ENCODE measurements at places on chromosomes 5 and 9. TPM values are rescaled to one million over a fixed set of nuclear protein-coding genes. Genes with fewer than 3 reads are reported as not detected.
A peak's percentile ranks its signal among the peaks of the same experiment; 100 is the strongest.

DNA sequence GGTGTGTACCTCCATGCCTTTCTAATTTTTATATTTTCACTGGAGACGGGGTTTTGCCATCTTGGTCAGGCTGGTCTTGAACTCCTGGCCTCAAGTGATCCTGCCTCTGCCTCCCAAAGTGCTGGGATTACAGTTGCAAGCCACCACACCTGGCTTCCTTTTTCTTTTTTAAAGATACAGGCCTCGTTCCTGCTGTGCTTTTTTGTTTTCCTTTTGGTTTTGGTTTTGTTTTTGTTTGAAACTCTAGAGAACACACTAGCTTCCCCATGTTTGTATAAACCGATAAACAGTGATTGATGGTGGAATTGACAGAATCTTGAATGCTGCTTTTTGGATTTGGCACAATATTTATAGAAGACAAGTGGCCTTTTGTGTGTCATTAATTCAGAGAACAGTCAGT, 1603.4 kb downstream of the MAT2B start:
- H3K4me1 ChIP-seq: no peaks in the 10 kb centered on the region
- H3K36me3 ChIP-seq: no peaks in the 10 kb centered on the region
- no peak for DNase-seq
- H3K27ac ChIP-seq: no peak overlapping the region

DNA sequence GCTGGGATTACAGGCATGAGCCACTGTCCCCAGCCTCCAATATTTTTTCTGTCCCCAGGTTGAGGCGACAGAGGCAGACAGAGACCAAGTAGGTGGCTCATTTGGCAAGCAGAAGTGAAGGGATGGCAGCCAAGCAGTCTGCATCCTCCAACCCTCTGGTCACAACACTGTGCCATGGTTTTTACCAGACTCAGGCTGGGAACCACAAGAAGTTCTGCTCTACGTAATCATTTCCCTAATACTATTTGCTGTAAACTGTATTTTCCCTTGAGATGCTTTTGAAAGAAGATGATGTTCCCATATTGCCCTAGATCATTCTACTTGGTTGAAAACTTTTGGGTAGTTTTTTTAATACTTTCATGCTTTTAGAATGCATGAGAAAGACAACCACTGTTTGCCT, 40.5 kb downstream of the PTTG1 start:
- no peaks in the 10 kb centered on the region for H3K27me3 ChIP-seq
- H3K4me3 ChIP-seq: no peak overlapping the region
- no peaks in the 10 kb centered on the region for H3K36me3 ChIP-seq
- H3K27ac ChIP-seq: no peak overlapping the region
- H3K4me1 ChIP-seq: peaks cover 5% of the 10 kb centered on the region

DNA sequence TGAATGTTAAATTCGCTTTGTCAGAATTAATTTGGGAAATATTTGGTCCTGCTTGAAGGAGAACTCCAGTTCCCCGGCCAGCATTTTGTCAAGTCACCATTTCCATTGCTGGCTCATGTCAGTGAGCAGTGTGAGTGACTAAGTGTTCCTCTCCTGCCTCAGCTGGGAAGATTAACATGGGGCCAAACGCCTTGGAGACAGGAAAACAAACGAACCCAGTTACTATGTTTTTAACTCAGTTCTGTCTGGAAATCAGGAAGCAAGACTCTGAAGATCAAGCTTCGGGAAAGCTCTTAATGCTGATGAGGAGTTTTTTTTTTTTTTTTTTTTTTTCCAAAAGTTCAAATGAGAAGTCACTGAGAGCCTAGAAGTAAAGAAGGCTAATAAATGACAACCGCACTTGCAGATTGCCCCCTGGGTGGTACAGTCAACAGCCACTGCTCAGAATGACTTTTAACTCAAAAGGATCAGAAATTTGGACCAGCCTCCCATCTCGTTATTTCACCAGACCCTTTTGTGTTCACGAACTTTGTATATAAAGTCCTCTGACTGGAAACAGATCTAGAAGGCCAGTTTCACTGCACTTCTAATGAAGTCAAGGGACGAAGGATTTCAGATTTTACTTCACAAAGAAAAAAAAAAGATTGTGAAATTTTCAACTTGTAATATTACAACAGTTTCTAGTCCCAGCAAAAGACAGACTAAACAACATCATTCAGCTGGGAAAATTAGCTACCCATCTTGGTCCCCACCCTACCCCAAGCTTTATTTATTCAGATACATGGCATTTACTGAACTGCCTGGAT, 121.3 kb downstream of the LHFPL2 start:
- no peak overlapping the region for H3K4me3 ChIP-seq
- H3K27ac ChIP-seq: peak overlapping the region; percentile 78
- H3K27me3 ChIP-seq: no peaks in the 10 kb centered on the region
- no peaks in the 10 kb centered on the region for H3K36me3 ChIP-seq

The CLIC3 gene
- total RNA-seq: 94.8 TPM

The ARHGEF28 gene
- 15.1 TPM for total RNA-seq

The ACTL7A gene
- total RNA-seq: not detected

Measured in esophagus squamous epithelium (tissue), 5 donors.